ENCODE measurements at places on chromosomes 6 and 20.

- DNase-seq = no peak
These were observed 9.4 kb downstream of the DIDO1 start for GRCh38 chr20:62916703-62917476.

GRCh38 chr20:55783381-55783780 is 221.9 kb downstream of the CBLN4 start:
- DNase-seq = no peak

- DNase-seq = no peak
These were observed 154.4 kb downstream of the PLCB4 start for GRCh38 chr20:9223296-9223695.

GRCh38 chr20:50630578-50631263 is 60.6 kb downstream of the RIPOR3 start:
- no peak for DNase-seq

DNA sequence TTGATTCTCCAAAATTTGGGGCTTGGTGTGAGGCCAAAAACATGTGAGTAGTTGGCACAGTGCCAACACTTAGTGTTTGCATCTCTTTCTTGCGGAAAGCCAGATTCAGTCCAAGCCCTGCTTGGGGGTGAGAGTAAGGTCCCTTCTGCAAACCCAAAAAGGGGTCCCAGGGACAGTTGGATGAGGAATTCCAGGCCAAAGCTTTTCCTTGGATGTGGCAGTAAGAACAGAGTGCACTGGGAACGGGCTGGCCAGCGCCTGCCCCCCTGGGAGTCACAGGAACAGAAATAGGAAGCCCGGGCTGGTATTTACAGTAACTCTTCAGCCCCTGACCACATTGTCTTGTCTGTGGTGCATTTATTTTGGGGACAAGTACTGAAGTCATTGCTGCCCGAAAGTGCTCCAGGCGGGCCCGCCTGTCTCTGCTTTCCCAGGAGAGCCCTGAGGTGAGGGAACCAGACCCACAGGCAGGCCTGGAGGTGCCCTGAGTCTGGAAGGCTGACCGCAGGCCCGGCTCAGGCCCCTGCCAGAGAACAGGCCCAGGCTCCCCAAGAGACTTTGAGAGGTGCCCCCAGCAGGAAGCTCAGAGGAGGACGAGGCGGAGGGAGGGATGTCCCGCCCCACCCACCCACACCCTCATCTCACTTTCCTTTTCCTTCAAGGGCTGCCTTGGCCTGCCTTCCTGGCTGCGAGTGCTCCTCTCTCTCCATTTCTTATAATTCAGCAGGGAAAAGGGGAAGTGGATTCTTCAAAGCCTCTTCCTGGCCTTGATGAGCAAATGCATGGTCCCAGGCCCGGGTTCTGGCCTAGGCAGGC is 218.4 kb downstream of the MAFB start:
- DNase-seq = no peak

GRCh38 chr20:57330998-57331397 is 1.4 kb downstream of the SPO11 start:
- DNase-seq = no peak

DNA sequence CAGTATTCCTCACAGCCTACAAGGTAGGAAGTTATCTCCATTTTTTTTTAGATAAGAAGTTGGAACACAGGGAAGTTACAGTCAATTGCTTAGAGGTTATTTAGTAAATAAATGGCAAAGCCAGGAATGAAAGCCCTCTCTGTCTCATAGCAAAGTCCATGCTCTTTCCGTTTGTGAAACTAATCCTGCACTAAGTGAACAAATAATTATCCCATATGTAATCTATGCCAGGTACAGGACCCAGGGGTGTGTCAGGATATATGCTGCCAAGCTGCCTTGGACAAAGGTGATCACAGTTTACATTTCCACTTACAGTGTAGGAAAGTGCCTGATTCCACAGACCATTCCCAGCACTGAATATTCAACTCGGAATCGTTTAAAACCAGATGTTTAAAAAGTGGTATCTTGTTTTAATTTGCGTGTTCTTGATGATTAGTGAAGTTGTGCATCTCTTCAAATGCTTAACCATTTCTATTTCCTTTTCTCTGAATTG is 13.6 kb upstream of the GMDS start:
- DNase-seq = no peak

DNA sequence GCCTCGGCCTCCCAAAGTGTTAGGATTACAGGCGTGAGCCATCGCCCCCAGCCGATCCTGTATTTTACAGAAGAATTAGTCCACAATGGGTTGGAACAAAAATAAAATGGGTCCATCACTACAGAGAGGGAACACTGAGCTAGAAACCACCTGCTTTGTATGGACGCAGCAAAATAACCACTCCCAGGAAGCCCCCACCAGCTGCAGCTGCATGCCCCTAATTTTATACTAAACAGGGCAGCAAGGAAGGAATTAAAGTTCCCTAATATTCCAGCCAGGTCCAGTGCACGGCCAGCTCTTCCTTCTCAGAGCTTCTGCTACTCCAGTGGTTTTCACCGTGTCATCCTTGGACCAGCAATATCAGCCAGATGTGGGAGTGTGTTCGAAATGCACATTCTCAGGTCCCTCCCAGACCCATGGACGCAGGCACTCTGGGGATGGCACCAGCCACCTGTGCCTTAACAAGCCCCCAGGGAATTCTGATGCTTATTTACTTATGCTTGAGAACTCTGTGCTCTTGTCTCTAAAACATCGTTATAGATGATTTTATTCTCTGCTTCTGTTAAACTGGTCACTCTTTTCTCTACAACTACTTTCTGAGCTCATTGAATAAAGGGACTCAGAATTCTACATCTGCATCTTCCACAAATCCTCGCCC is 189.5 kb upstream of the SLC24A3 start:
- DNase-seq = no peak

DNA sequence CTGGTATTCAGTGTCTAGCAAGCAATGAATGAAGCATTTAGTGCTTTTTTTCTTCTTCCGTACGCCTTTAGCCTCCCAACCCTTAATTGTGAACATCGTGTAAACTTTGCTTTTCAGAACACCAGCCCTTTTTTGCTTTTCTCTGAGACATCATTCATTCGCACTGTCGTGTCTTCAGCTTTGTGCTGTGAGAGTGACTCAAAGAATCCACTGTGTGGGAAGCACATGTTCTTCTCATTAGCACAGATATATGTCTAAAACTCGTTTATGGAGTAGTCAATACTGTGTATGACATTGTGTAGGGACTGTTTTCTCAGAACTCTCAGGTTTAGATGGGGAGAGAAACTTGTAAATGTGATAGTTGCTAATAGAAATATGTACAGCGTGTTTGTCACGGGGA is 279.1 kb downstream of the FARS2 start:
- DNase-seq = no peak

DNA sequence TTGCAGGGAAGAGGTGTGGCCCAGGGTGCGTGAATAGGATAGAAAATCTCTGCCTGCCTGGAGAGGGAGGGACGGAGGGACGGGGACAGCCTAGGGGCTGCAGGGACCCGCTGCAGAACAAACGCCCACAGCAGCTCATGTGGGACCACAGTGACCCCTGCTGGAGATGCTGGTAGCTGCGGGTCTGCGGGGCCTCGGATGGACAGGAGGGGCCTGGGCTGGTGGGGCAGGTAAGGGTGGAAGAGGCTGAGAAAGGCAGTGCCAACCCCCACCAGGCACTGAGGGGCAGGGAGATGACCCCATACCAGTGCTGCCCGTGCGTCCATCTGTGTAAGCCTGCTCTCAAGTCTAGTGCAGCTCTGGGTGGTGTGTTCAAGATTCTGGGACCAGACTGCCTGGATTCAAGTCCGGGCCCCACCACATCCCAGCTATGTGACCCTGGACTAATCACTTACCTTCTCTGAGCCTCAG is 39.4 kb downstream of the KIAA1755 start:
- peak; percentile 14 for DNase-seq

GRCh38 chr20:3995067-3995748 is 20.1 kb downstream of the RNF24 start:
- no peak for DNase-seq

- DNase-seq = no peak
These were observed 1.4 kb downstream of the TRAM2 start for GRCh38 chr6:52575502-52575892.

GRCh38 chr6:105824732-105825131 is 261.4 kb upstream of the PRDM1 start:
- DNase-seq = no peak

GRCh38 chr6:39568896-39569295 is 156.3 kb downstream of the KIF6 start:
- no peak for DNase-seq

GRCh38 chr6:114292431-114292830 is 50.4 kb downstream of the HS3ST5 start:
- no peak for DNase-seq

DNA sequence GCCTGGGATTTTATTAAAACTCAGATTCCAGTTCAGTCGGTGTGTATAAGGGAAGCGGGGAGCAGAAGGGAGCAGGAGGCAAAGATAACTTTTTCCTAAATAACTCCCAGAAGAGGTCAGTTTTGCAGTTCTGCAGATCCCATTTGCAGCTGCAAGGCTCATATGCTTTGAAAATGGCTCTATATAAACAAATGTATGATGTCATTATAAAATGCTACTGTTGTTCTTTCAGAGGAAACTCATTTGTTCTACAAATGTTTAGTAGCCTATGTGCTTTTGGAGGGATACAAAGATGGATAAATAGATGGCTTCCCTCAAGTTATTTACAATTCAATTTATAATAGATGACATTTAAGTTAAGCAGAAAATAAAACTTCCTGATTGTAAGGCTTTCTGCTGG is 29.2 kb upstream of the DSP start:
- DNase-seq = no peak

GRCh38 chr20:62504323-62504722 is 28.5 kb upstream of the GATA5 start:
- no peak for DNase-seq

DNA sequence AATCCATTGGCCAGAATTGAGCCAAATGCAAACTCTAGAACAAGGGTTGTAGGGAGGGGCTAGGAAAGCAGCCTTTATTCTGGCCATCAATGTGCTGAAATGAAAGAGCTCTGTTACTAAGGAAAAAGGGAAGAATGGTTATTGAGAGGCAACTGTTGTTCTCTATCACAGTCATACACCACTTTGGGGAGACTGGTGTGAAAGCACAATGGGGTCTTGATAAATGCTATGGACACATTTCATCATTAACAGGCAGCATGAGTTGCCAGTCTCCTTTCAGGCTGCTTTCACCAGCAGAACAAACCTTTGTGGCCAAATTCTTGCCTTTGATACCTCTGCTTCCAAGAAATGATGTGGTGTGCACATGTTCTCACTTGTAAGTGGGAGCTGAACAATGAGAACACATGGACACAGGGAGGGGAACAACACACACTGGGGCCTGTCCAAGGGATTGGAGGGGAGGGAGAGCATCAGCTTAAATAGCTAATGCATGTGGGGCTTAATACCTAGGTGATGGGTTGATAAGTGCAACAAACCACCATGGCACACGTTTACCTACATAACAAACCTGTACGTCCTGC is 86.2 kb downstream of the CDS2 start:
- no peak for DNase-seq

DNA sequence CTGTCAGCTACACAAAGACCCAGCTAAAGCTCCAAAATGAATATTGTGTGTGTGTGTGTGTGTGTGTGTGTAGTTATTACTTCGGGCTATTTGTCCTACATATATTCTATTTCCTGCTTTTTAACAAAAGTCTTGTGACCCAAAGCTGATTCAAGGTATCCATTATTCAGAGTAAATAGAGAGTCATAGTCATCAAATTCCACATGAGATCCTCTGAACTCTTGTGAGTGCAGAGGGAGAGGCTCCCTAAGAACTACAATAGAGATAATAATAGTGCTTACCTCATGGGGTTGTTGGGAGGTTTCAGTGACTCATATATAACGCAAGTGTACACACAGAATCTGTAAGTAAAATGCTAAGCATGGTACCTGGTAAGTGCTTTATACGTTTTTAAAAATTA is 95.6 kb upstream of the SHLD1 start:
- DNase-seq = no peak

DNA sequence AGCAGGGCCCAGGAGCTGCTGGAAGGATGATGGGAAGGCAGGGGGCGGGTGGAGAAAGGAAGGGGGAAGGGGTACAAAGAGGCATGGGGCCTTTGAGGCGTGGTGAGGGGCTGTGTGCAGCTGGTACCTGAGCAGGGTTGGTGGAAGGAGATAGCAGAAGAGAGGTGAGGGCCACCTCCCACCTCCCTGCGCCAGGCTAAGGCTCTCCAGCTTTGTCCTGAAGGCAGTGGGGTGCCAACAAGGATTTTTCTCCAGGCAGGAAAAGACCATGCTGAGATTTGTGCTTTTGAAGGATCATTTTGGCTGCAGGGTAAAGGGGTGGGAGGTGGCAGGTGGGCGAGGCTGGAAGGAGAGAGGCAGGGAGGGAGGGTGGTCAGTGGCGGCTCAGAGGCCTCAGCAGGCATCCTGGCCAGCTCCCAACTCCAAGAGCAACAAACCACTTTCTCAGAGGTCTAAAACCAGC is 40.8 kb downstream of the NOL4L start:
- DNase-seq = no peak

- no peak for DNase-seq
These were observed 19.2 kb downstream of the ZBTB2 start for GRCh38 chr6:151372164-151372563.

GRCh38 chr6:107661291-107661690 is 162.8 kb downstream of the SCML4 start:
- DNase-seq = no peak

- DNase-seq = no peak
These were observed 39.0 kb downstream of the CAP2 start for GRCh38 chr6:17432356-17432755.

- no peak for DNase-seq
These were observed 59.4 kb upstream of the CITED2 start for GRCh38 chr6:139433631-139434419.

GRCh38 chr20:44886828-44887227 is 1.3 kb downstream of the YWHAB start:
- DNase-seq = no peak

GRCh38 chr6:159151266-159151855 is 17.8 kb upstream of the FNDC1 start:
- no peak for DNase-seq

- no peak for DNase-seq
These were observed 41.3 kb upstream of the NAA20 start for GRCh38 chr20:19975901-19976300.

- no peak for DNase-seq
These were observed 4.9 kb downstream of the PREP start for GRCh38 chr6:105397987-105398386.

GRCh38 chr6:45685076-45685475 is 307.3 kb upstream of the SUPT3H start:
- DNase-seq = no peak

GRCh38 chr6:82963191-82963925 is 102.3 kb downstream of the UBE3D start:
- DNase-seq = no peak

DNA sequence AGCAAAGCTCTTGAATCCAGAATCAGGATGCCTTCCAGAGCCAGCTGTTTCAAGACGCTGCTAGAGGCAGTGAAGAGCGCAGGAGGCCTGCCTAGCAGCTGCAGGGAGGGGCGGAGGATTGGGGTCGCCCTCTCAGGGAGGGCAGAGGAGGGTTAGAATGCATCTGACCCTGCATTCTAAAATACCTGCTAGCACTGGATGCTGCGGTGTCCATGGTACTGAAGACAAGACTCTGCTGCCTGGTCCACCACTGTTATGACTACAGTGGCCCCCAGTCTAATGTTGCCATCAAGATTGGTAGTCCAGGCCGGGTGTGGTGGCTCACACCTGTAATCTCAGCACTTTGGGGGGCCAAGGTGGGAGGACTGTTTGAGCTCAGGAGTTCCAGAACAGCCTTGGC is 193.7 kb upstream of the PROKR2 start:
- no peak for DNase-seq

GRCh38 chr6:111844376-111844775 is 28.9 kb downstream of the FYN start:
- DNase-seq = no peak

All from NCI-H2107 (cell line).